ENCODE measurements at places on chromosomes 3 and 15.

DNA sequence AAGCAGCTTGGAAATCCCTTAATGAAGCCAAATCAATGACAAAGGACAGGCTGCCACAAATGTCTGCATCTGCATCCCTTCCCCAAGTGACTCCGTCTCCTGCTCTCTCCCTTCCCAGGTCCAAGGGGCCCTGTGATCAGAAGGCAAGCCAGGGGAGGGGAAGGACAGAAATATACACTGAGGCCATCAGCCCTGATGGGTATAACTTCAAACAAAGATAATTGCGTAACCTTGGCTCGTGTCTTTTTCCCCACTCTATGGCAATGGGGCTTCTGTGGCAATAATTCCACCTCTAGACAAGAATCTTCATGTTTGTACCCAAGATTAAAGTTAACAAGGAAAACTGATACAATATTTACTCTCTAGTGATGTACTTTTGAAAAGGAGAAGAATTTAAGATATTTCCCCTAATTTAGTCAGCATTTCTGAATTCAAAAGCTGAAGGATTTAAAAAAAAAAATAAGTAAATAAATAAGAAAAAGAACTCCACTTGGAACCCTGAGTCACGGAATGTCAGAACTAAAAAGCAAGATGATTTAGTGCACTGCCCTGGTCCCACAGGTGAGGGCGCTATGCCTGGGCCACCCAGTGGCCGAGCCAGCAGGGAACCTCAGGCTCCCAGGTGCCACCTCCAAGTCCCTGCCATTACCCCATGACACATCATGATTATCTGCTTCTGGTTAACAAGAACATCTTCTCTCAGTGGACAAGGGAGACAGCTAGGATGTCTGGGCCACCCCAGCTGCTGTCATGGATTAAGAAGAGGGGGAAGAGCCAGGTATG, 154.5 kb downstream of the STT3B start:
- no peak for DNase-seq

- DNase-seq = no peak
These were observed 292.8 kb downstream of the LPP start for GRCh38 chr3:188446766-188447165.

DNA sequence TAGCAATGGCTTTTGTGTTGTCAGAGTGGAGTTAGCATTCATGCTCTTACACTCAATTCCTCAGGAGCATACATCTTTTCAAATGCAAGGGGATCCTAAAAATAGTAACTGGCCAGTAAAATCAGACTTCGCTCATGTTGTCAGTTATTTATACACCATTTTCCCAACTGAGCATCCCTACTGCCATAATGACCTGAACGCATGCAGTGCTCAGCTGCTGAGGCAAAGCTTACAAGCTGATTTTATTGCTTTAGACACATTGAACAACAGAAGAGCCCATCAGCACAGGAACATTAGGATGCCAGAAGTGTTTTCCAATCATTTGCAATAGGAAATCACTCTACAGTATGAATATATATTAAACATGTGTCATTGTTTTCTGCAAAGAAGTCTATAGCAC, 689.7 kb upstream of the BCHE start:
- DNase-seq = no peak

DNA sequence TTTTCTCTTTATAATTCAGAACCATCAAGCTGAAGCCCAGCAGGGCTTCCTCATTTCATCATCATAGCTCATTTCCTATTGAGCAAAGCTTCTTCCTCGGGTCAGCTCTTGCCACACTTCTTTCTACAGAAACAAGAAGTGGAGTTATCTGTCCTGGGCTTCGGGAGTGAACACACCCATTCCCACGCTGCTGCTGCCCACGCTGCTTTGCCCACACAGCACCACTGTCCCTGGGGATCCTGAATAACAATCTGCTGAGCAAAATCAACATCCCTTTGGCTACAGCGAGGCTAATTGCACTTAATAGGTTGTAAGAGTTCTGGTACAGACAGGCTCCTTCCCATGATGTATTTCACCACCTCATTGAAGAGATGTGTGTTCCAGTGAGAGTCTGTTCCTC, 23.7 kb downstream of the CEP19 start:
- DNase-seq = no peak

- no peak for DNase-seq
These were observed 2.7 kb downstream of the MAP6D1 start for GRCh38 chr3:183822631-183823030.

GRCh38 chr3:160409812-160410610, 10.6 kb downstream of the SMC4 start:
- no peak for DNase-seq

- DNase-seq = no peak
These were observed 3.6 kb downstream of the MESD start for GRCh38 chr15:80985981-80986380.

DNA sequence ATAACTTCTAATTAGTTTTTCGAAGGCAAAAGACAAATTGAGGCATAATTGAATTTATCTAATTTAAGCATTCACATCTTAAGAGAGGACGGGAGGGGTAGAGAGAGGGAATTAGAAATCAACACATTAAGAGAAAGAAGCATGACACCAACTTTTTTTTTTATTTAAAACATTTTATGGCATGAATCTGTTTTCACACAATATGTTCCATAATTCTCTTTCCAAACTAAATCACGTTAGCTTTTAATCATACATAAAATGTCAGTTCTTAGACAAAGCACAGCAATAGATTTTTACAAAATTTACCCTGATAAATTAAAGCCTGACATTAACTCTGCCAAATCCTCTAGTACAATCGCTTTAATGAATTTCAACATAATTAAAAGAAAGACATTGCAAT, 600.8 kb upstream of the ROBO1 start:
- DNase-seq = no peak

DNA sequence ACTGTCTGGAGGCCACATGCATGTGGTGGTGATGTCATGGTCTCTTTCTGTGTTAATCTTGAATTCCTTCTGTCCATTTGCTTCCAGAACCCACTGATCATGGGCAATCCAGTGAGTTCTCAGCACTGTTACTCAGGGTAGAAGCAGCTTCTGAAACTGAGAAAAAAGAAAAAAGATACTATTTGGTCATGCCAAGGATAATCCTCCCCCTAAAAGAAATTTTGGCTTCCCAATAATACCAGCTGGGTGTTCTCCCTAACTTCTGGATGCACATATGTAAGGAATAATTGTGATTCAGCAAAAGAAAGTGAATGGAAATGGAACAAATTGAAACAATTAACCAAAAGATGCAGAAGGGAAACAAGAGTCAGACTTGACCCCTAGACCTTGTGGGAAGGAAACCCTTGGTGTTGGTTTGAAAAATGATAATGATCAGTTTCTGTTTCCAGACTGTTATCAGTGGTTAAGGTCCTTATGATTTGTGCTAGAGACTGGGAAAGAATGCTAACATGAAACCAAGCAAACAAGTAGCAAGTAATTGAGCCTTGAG, 92.3 kb downstream of the RBMS3 start:
- no peak for DNase-seq

- no peak for DNase-seq
These were observed 179.8 kb downstream of the GHSR start for GRCh38 chr3:172268425-172268824.

DNA sequence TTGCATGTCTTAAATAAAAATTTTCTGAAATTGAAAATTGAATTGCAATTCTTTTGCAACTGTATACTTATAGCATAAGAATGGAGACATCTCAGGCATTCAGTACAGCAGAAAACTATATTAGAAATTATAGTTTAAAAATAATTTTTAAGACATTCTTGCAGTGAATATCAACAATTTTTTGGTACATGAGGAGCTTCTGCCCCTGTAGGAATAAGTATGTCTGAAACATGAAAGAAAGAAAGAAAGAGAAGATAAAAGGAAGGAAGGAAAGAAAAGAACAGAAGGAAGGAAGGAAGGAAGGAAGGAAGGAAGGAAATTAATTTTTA, 165.0 kb downstream of the GMNC start:
- no peak for DNase-seq

DNA sequence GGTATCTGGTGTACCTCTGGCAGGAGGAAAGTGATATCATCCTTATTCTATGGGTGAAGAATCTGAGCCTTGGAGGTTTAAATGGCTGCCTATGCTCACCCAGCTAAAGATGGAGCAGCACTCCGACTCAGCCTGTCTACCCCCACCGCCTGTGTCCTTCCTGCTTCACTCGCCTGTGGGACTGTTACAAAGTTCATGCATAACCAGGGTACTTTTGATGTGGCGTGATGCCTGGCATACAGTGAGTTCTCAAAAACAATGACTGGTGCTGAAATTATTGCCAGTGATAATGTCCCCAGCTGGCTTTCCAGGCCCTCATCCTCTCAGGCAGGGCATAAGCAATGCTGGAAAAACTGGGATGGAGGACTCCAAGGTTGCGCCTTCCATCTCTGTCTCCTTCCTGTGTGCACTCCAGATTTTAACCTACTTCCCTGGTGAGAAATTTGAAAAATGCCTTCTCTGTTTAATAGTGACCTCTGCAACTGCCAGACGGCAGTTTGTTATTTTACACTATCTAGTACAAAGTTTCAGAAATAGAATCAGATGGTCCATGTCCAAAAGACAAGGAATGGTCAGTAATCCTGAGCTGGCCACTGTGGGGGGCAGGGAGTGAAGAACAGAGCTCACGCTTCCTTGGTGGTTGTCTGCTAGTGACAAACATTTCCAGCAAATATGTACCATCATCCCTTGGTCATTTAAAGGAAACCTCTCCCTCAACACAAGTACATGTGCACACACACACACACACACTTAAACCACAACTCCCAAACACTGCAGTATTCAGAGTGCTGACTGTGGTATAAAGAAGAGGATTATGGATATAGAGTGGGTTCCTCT, 86.5 kb upstream of the NMNAT3 start:
- DNase-seq = no peak
